ENCODE measurements at places on chromosomes 2 and 18.

- DNase-seq, result no peak
These were observed at the start of gene PID1 for GRCh38 chr2:229270551-229271410. Gene PID1, minus strand, starts transcription at chr2:229271287. Its CDS starts 244 bp downstream, at chr2:229271043.

DNA sequence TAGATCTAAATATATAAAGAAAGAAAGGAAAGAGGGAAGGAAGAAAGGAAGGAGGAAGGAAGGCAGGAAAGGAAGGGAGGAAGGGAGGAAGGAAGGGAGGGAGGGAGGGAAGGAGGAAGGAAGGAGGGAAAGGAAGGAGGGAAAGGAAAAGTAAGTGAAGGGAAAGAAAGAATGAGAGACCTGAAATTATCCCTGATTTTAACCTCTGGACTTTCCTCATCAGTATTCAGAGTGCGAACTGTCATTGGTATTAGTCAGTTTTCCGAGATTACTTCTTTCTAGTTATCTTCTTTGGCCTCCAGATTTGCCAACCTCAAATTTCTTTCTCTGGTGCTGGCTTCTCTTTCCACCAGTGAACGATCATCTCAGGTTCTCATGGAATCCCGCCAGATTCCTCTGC lies 215.5 kb upstream of the FN1 start:
- DNase-seq, result no peak

- DNase-seq, result no peak
These were observed 235.1 kb downstream of the NCKAP5 start for GRCh38 chr2:133333181-133333580.

GRCh38 chr2:457262-457661 lies 169.4 kb upstream of the ALKAL2 start:
- no peak for DNase-seq

DNA sequence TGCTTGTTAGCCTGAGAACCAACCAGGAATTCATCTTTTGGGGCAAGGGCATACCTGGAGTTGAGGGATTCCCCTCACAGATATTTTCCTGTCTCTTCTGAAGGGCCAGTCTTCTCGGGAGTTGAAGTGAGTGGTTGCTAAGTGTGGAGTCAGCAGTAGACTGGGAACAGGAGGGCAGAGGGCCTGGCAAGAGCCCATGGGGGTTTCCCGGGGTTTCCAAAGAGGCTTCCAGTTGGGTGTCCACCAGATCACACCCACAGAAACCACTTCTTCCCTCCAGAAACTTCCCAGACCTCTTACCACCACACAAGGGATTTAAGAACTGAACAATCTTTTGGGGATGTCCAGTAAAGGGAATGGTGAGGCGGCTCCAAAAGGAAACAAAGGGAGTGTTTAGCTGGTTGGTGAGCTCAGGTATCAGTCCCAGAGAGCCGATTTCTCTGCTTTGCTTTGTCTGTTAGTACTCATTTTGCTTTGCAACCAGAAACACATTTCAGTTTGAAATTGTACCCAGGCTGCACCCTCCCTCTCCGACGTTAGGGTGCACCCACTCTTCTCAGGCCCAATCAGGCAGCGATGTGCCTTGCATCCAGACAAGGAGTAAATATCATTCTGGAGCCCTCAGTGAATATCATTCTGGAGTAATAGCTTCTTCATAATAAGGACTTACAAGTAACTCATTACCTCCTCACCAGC lies 47.5 kb upstream of the SPATS2L start:
- no peak for DNase-seq

GRCh38 chr2:83949361-83949760 lies 509.7 kb downstream of the SUCLG1 start:
- DNase-seq, result no peak
